Stimulated activated naive CD4-positive, alpha-beta T cell (primary cell): ENCODE measurements at places on chromosomes 16 and 17.

- no peak for DNase-seq
These were observed 126.0 kb upstream of the SDK2 start for GRCh38 chr17:73770115-73770848.

DNA sequence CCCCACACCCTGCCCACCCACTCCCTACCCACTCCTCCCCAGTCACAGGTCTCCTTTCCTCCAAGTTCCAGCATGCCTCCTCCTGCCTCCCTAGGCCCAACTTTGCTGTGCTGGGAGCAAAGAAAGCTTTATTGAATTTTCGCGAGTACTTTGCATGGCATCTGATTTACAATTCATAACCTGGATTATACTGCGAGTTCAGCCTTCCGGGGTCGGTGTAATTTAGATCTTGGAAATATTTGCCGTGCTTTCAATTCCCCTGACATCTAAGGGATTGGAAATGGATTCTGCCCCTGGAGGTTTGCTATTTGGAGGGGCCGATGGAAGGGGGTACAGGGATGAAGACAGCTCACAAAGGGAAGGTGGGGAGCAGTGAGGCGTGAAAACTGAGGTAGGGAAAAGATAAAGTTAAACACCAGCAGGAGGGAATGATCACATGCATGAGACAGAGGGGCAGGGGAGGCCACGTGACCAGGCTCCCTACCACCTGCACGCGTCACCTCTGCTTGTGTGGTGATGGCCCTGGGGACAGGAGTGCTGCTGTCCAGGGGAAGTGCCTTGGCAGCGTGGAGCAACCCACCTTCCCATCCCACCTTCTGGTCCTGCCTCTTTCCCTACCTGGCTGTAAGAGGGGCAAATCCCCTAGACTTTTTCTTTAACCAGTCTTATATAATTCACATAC is 132.3 kb upstream of the RPL38 start:
- no peak for DNase-seq

- no peak for DNase-seq
These were observed 1.4 kb upstream of the RHBDL3 start for GRCh38 chr17:32264140-32264799.

DNA sequence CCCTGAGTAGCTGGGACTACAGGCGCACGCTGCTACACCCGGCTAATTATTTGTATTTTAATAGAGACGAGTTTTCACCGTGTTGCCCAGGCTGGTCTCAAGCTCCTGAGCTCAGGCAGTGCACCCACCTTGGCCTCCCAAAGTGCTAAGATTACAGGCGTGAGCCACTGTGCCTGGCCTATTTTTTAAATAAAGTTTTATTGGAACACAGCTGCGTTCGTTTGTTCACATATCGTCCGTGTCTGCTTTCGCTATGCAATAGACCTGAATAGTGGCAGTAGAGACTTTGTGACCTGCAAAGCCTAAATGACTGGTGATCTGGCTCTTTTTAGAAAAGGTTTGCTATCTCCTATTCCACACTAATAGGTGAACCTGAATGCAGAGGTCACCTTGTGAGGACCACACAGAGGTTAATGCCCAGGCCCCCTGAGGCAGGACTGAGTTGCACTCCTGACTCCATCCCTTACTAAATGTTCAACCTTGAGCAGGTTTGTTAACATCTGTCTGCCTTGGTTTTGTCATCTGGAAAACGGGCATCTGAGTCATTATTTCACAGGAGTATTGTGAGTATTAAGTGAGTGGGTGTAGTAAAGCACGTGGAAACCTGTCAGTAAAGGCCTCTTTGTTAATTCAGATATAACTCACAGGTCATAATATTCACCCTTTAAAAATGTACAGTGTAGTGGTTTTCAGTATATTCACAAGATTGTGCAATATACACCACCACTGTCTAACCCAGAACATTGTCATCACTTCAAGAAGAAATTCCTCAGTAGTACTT is 157.5 kb upstream of the CACNG5 start:
- DNase-seq, result no peak

GRCh38 chr17:33056399-33057146 is 64.9 kb downstream of the SPACA3 start:
- no peak for DNase-seq

- DNase-seq, result no peak
These were observed 1.1 kb downstream of the KDM8 start for GRCh38 chr16:27204312-27204915.

DNA sequence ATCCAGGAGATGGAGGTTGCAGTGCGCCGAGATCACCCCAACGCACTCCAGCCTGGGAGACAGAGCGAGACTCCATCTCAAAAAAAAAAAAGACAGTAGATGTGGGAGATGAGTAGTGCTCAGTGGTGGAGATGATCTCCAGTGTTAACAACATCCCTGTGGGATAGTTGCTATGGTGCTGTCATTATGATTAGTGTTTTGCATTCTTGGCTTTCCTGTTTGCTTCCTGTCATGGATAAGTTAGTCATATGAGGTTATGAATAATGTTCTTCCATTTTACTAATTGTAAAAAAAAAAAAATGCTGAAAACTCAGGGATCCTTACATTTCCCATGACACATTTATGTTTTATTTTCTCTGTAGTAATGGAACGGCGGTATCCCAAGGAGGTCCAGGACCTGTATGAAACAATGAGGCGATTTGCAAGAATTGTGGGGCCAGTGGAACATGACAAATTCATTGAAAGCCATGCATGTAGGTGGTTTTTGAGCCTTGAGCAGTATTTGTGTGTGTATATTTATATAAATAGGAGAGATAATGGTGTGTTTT is 24.5 kb upstream of the DUSP14 start:
- no peak for DNase-seq

GRCh38 chr17:80444644-80444979 is 29.6 kb downstream of the ENDOV start:
- DNase-seq, result no peak

GRCh38 chr17:45431531-45432404 is 902 bp downstream of the ARHGAP27 start:
- peak; percentile 67 for DNase-seq
